GM03348 (cell line): ENCODE measurements at places on chromosomes 4 and X.

GRCh38 chr4:122997463-122998101 is 75.2 kb upstream of the NUDT6 start:
- no peak for DNase-seq

GRCh38 chrX:20320461-20321159 is 53.9 kb upstream of the RPS6KA3 start:
- DNase-seq: no peak

- DNase-seq: no peak
Observed at GRCh38 chr4:7183161-7183560, 9.2 kb upstream of the SORCS2 start.

GRCh38 chrX:44898411-44899221 is 25.6 kb downstream of the KDM6A start:
- DNase-seq: no peak

DNA sequence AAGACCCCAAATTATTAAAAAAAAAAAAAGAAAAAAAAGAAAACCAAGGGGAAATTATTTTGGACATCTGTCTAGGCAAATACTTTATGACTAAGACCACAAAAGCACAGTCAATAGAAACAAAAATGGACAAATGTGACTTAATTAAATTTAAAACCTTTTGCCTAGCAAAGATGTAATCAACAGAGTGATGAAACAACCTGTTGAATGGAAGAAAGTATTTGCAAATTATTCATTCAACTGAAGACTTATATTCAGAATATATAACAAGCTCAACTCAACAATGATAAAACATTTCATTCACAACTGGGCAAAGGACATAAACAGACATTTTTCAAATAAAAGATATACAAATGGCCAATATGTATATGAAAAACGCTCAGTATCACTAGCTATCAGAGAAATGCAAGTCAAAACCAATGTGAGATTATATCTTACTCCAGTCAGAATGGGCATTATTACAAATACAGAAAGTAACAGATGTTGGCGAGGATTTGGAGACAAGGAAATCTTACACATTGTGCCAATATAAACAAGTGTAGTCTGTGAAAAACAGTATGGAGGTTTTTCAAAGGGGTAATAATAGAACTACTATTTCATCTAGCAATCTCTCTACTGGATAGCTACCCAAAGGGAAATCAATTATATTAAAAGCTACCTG is 67.1 kb downstream of the FAAH2 start:
- DNase-seq: no peak

DNA sequence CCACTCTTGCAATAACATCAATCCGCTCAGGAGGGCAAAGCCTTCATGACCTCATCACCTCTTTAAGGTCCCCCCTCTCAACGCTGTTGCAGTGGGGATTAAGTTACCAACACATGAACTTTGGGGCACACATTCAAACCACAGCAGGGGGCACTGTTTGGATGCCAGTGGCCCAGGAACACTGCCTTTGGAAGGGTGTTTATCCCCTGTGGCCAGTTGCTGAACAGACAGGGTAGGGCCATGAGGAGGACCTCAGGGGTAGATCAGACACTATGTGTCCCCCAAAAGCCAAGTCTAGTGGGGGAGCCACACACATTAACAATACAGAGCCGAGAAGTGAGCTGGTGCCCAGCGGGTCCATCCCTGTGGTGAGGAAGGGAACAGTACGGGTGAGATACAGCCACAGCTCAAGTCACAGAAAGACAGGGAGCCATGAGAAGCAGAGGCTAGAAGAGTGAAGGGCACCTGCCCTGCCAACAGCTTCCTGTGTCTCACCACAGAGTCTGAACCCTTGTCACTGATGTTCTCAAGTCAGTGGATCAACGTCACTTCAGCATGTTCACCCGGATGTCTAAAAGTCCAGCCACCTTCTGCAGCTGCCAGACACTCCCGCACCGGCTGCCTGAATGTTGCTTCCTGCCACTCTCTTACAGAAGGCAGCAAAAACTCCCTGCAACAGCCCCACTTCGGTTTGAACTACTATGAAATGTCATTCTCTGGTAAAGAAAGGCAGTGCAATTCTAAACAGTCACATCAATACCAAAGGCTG is 19.9 kb upstream of the MXD4 start:
- DNase-seq: no peak

DNA sequence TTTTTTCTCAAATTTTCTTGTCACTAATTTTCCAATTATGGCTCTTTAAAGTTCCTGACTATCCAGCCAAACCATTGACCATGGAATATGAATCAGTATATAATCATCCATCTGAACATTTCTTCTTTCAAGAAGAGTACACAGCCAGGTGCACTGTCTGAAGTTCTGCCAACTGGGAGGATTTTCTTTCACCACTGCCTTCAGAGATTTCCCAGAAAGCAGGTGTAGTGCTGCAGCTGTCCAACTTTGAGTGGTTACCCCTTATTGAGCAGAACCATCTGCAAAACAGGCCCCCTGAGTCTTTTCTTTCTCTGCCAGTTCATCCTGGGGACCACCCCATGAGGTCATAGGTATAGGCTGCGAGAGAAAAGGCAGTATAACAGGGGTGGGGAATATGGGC is 1213.2 kb downstream of the RAPGEF2 start:
- DNase-seq: no peak
